CD8-positive, alpha-beta memory T cell (primary cell): ENCODE measurements at places on chromosomes 2 and 18. TPM values are rescaled to one million over a fixed set of nuclear protein-coding genes. Genes with fewer than 3 reads are reported as not detected.

Gene FOSL2
- 46.2 TPM for total RNA-seq

Gene PIEZO2
- not detected for total RNA-seq

Gene EML6
- 2.3 TPM for total RNA-seq

Gene PLCL1
- total RNA-seq, result 0.70 TPM

Gene SLC4A5
- 1.9 TPM for total RNA-seq

Gene ZAP70
- total RNA-seq, result 197 TPM

Gene ACKR3
- 1.6 TPM for total RNA-seq

Gene REG1B
- not detected for total RNA-seq

Gene SLC5A7
- total RNA-seq, result not detected

Gene SERPINB4
- total RNA-seq, result not detected

Gene ABCG5
- not detected for total RNA-seq

Gene MAP3K19
- not detected for total RNA-seq

Gene PER2
- 12.9 TPM for total RNA-seq

Gene GYPC
- 102 TPM for total RNA-seq

Gene RAD51AP2
- not detected for total RNA-seq

Gene SP100
- total RNA-seq, result 82.7 TPM

Gene EFR3B
- total RNA-seq, result 0.27 TPM

Gene SERPINB10
- total RNA-seq, result not detected

Gene DOCK10
- 138 TPM for total RNA-seq

Gene LBX2
- total RNA-seq, result 0.38 TPM

Gene LRRTM4
- total RNA-seq, result not detected

Gene CFAP210
- total RNA-seq, result 0.57 TPM

Gene SPOPL
- total RNA-seq, result 16.1 TPM

Gene BCL2
- total RNA-seq, result 60.5 TPM

Gene RAPGEF4
- total RNA-seq, result not detected

Gene SIX2
- total RNA-seq, result not detected

Gene ECEL1
- total RNA-seq, result not detected

Gene ALKAL2
- total RNA-seq, result not detected

Gene TUBA3E
- not detected for total RNA-seq

Gene CAB39
- total RNA-seq, result 147 TPM

Gene IL36RN
- total RNA-seq, result not detected

Gene DSG1
- not detected for total RNA-seq

Gene ONECUT2
- not detected for total RNA-seq

Gene MPP4
- total RNA-seq, result not detected

Gene DDX18
- 151 TPM for total RNA-seq

Gene ZRANB3
- total RNA-seq, result 10.3 TPM

Gene PCARE
- total RNA-seq, result not detected

Gene TOGARAM2
- 5.2 TPM for total RNA-seq

Gene TNFRSF11A
- 3.1 TPM for total RNA-seq

Gene SLC35F6
- 11.5 TPM for total RNA-seq

Gene PNKD
- 31.6 TPM for total RNA-seq

Gene REG3G
- not detected for total RNA-seq

Gene RGPD4
- 0.72 TPM for total RNA-seq

Gene GPR39
- not detected for total RNA-seq

Gene AGBL5
- total RNA-seq, result 17.3 TPM

Gene MROH2A
- not detected for total RNA-seq
